ENCODE measurements at places on chromosomes 7 and 10. TPM values are rescaled to one million over a fixed set of nuclear protein-coding genes. Genes with fewer than 3 reads are reported as not detected.

- no peak overlapping the region for H3K4me3 ChIP-seq
- H3K36me3 ChIP-seq: no peaks in the 10 kb centered on the region
- H3K27ac ChIP-seq: no peak overlapping the region
- no peak for DNase-seq
- no peaks in the 10 kb centered on the region for H3K27me3 ChIP-seq
Observed at GRCh38 chr7:88668591-88668990, 90.9 kb upstream of the ZNF804B start.

DNA sequence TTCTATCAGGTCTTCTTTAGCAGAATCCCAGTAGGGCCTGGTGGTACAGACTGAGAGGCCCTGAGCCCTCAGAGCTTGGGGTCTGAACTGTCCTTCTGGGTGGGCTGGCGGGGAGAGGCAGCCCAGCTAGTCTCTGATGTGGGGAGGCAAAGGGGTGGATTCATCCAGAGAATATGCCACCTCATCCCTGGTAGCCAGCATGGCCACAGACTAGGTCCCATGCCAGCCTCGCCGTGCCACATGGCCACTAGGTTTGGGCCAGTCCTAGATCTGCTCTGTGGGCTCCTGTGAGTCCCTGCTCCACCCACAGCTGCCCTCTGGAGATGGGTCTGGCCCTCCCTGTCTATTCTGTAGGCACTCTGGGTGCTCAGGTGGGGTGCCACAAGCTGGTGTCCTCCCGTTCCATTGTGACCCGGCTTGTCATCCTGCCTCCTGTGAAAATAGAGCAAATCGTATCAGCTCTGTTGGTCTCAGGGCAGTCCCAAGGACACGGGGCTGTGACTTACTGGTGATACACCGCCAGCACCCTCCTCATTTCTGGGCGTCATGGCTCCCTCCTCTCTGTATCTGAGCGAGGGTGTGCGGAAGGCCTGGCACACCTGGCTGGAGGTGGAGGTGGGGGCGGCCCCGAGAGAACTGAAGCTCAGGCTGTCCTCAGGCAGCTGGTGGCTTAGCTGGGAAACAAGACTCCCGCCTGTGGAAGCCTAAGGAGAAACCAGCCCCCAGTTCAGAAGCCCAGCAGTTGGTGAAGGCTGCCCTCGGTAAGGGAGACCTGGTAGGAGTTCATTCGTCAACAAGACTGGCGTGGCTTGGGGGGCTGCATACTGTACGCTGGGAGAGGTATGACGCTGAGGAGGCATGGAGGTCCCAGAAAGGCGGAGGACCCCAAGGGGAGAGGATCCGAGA, 33.3 kb downstream of the UNC5B start:
- peak overlapping the region; percentile 71 for H3K27ac ChIP-seq
- no peaks in the 10 kb centered on the region for H3K27me3 ChIP-seq
- H3K36me3 ChIP-seq: no peaks in the 10 kb centered on the region
- DNase-seq: peak; percentile 61
- no peak overlapping the region for H3K4me3 ChIP-seq

- no peak overlapping the region for H3K4me3 ChIP-seq
- H3K4me1 ChIP-seq: no peaks in the 10 kb centered on the region
- DNase-seq: no peak
Observed at GRCh38 chr7:139893461-139893860, 64.4 kb downstream of the TBXAS1 start.

GRCh38 chr10:114777415-114777814, 44.2 kb upstream of the FHIP2A start:
- H3K36me3 ChIP-seq: no peaks in the 10 kb centered on the region
- no peak overlapping the region for H3K4me3 ChIP-seq
- peaks cover 19% of the 10 kb centered on the region for H3K4me1 ChIP-seq
- DNase-seq: no peak
- peaks cover 25% of the 10 kb centered on the region for H3K27me3 ChIP-seq

Gene ANKRD61
- total RNA-seq: not detected

DNA sequence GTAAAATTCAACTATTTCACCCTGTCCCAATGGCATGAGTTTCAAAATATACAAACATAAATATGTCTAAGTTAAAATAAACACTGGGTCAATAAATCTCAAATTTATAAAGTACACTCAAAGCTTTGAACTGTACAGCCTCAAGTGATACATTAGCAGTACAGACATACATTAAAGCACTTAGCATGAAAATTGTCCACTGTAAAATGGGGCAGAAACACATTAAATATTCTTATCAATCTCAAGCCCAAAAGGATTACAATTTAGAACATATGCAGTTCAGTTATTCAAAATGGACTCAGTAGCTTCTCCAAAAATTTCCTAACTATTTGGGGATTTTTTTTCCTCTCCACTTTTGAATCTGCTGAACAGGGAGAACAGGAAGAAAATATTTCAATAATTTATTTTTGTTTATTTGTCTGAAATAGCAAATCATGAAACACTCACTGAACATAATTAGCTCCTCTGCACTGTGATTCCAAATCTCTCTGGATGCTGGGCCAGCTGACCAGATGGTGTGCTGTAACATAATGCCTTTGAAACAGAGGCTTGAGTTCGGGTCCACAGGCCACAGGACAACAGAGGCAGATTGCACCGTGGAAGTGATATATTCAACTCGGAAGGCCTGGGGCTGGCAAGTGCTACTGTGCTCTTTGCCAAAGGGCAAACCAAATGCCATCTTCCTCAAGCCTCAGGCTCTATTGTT, 248.9 kb upstream of the LRRN3 start:
- no peaks in the 10 kb centered on the region for H3K27me3 ChIP-seq
- no peaks in the 10 kb centered on the region for H3K4me1 ChIP-seq
- H3K4me3 ChIP-seq: no peak overlapping the region
- no peak overlapping the region for H3K27ac ChIP-seq
- peak; percentile 22 for DNase-seq
- no peaks in the 10 kb centered on the region for H3K36me3 ChIP-seq

- H3K4me3 ChIP-seq: no peak overlapping the region
- DNase-seq: no peak
- H3K27me3 ChIP-seq: no peaks in the 10 kb centered on the region
- H3K4me1 ChIP-seq: peaks cover 16% of the 10 kb centered on the region
- H3K27ac ChIP-seq: no peak overlapping the region
Observed at GRCh38 chr10:110967645-110968044, 48.2 kb downstream of the SHOC2 start.

Gene RAPGEF5
- 1.1 TPM for total RNA-seq

DNA sequence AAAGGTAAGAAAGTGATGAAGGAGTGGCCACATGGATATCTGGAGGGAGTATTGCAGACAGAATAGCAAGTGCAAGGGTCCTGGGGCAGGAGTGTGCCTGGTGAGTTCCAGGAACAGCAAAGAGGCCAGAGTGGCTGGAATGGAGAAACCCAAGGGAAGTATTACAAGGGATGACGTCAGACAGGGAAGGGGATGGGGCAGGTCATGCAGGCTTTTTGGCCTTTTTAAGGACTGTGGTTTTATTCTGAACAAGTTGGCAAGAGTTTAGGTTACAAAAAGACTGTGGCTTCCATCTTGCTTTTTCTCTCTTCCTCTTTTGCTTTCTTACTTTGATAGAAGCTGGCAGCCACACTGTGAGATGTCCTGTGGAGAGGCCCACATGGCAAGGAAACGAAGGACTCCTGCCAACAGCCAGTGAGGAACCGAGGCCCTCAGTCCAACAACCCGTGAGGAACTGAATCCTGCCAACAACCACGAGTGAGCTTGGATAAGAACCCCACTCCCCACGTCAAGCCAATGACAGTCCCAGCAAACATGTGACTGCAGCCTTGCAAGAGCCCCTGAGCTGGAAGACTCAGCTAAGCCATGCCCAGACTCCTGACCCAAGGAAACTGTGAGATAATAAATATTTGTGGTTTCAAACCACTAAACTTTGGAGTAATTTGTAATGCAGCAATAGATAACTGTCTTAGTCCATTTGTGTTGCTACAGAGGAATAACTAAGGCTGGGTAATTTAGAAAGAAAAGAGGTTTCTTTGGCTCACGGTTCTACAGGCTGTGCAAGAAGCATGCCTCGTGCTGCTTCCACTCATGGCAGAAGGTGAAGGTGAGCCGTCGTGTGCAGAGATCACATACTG, 19.8 kb upstream of the KDM7A start:
- DNase-seq: no peak
- no peaks in the 10 kb centered on the region for H3K27me3 ChIP-seq

Gene ARMH3
- total RNA-seq: 9.1 TPM

Gene TSPAN14
- total RNA-seq: 23.9 TPM

GRCh38 chr7:77425101-77426051, 9.2 kb upstream of the GSAP start:
- H3K36me3 ChIP-seq: no peaks in the 10 kb centered on the region
- H3K27ac ChIP-seq: peak overlapping the region; percentile 83
- peaks cover 38% of the 10 kb centered on the region for H3K4me1 ChIP-seq
- no peaks in the 10 kb centered on the region for H3K27me3 ChIP-seq

GRCh38 chr10:24703700-24704099, 20.0 kb downstream of the ARHGAP21 start:
- H3K27me3 ChIP-seq: no peaks in the 10 kb centered on the region
- H3K4me3 ChIP-seq: no peak overlapping the region
- peaks cover 37% of the 10 kb centered on the region for H3K4me1 ChIP-seq
- peak; percentile 70 for DNase-seq
- H3K36me3 ChIP-seq: no peaks in the 10 kb centered on the region

DNA sequence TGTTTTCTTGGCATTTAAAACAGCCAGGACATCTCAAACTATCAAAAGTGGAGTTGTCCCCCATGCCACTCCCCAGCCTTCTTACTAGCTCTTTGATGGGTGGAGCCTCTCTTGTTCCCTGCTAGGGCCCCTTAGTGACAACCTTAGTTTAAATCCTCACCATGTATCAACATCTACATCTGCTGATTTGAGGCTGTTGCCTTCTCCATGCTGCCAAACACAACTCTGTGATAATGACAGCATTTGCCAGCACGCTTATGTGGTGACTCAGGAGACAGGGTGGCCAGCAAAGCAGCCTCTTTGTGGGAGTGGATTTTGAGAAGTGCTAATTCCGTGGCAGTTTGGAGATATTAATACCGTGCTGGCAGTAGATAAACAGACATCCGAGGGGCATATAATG, 145.4 kb downstream of the LRRC4 start:
- H3K36me3 ChIP-seq: peaks cover 19% of the 10 kb centered on the region
- no peak overlapping the region for H3K4me3 ChIP-seq
- H3K27ac ChIP-seq: peak overlapping the region; percentile 35
- DNase-seq: peak; percentile 55
- no peaks in the 10 kb centered on the region for H3K27me3 ChIP-seq
- peaks cover 31% of the 10 kb centered on the region for H3K4me1 ChIP-seq

Gene OPN4
- total RNA-seq: not detected

Gene DRGX
- under 0.01 TPM for total RNA-seq

GRCh38 chr7:92584953-92585352, 5.2 kb downstream of the FAM133B start:
- no peak overlapping the region for H3K27ac ChIP-seq
- H3K27me3 ChIP-seq: no peaks in the 10 kb centered on the region
- H3K4me3 ChIP-seq: no peak overlapping the region
- peaks cover 10% of the 10 kb centered on the region for H3K36me3 ChIP-seq
- DNase-seq: no peak
- peaks cover 26% of the 10 kb centered on the region for H3K4me1 ChIP-seq

Gene COL28A1
- total RNA-seq: 0.29 TPM

- H3K27me3 ChIP-seq: no peaks in the 10 kb centered on the region
- no peaks in the 10 kb centered on the region for H3K36me3 ChIP-seq
- no peaks in the 10 kb centered on the region for H3K4me1 ChIP-seq
- DNase-seq: no peak
- no peak overlapping the region for H3K4me3 ChIP-seq
Observed at GRCh38 chr10:91537614-91538383, 95.1 kb downstream of the PPP1R3C start.

GRCh38 chr10:96740579-96741281, 20.4 kb upstream of the PIK3AP1 start:
- no peak overlapping the region for H3K4me3 ChIP-seq
- no peaks in the 10 kb centered on the region for H3K4me1 ChIP-seq
- no peak overlapping the region for H3K27ac ChIP-seq
- no peaks in the 10 kb centered on the region for H3K36me3 ChIP-seq

DNA sequence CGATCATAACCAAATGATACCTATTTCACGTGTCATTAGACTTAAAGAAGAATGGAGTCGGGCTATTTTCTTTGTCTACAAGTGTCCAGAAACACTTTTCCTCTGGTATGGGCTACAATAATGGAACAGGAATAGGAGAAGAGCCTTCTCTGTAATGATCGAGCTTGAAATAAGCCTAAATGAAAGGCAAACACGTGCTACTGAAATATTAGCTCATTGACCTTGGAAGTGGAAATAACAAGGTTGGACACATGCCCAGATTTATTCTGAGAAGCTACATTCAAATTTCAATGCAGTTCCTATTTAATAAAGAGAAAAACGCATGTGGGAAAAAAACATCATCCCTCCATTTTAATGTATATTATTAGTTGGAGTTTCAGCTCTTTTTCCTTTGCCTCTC, 254.7 kb upstream of the PTER start:
- no peaks in the 10 kb centered on the region for H3K27me3 ChIP-seq
- H3K36me3 ChIP-seq: no peaks in the 10 kb centered on the region
- no peaks in the 10 kb centered on the region for H3K4me1 ChIP-seq
- H3K27ac ChIP-seq: no peak overlapping the region
- DNase-seq: no peak

- DNase-seq: no peak
- no peak overlapping the region for H3K4me3 ChIP-seq
- H3K4me1 ChIP-seq: no peaks in the 10 kb centered on the region
- no peaks in the 10 kb centered on the region for H3K27me3 ChIP-seq
- no peak overlapping the region for H3K27ac ChIP-seq
Observed at GRCh38 chr10:123463698-123464097, 202.5 kb upstream of the GPR26 start.

- no peak overlapping the region for H3K4me3 ChIP-seq
- H3K4me1 ChIP-seq: peaks cover 14% of the 10 kb centered on the region
- H3K27me3 ChIP-seq: no peaks in the 10 kb centered on the region
- peak overlapping the region; percentile 81 for H3K27ac ChIP-seq
Observed at GRCh38 chr7:155227788-155228458, 69.8 kb upstream of the INSIG1 start.

Gene NCF1
- total RNA-seq: under 0.01 TPM

DNA sequence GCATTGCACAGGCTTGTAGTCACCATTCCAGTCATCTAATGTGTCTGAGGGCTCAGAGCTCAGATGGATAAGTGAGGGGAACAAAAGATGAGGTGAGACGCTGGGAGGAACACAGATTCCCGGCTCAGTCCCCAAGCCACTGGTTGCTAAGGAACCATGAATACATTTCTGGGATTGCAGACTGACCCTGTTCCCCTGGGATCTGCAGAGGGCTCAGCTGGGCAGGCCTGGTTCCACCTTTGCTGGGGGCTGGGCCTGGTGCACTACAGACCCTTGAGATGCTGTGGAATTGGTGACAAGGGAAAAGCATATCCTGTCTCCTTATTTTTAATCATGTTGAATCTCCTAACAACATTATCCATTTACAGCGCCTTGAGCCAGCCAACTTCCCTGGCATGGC, 19.2 kb downstream of the ELFN1 start:
- no peaks in the 10 kb centered on the region for H3K36me3 ChIP-seq
- H3K4me1 ChIP-seq: no peaks in the 10 kb centered on the region
- no peak for DNase-seq
- H3K27me3 ChIP-seq: no peaks in the 10 kb centered on the region
- H3K4me3 ChIP-seq: no peak overlapping the region

Measured in osteoblast (primary cell).